ENCODE measurements at places on chromosomes 6 and 20.

- no peak for DNase-seq
These were observed 1.3 kb downstream of the RNF24 start for GRCh38 chr20:4014031-4014474.

DNA sequence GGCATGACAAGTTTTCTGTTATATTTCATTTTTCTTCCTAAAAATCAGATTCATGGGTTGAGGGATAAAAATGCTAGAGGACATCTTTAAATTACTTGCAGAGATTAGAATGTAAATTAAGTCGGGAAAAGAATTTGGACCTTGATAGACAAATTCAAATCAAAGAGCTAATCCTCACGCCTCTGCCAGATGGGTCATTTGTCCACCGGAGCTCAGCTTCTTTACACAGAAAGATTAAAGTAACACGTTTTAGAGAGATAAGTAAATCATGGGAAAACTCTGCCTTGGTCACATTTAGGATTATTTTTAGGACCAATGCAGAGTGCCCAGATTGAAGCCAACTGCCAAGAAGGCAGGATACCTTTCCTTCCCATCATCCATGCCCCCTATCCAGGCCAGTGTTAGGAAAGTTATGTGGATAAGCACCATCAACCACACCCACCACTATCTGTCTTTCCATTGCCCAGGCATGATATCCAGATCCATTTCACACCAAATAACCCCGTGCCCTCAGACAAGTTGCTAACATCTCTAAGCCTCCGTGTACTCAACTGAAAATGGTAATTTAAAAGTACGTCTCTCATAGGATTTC is 397.4 kb upstream of the PLCB4 start:
- no peak for DNase-seq

DNA sequence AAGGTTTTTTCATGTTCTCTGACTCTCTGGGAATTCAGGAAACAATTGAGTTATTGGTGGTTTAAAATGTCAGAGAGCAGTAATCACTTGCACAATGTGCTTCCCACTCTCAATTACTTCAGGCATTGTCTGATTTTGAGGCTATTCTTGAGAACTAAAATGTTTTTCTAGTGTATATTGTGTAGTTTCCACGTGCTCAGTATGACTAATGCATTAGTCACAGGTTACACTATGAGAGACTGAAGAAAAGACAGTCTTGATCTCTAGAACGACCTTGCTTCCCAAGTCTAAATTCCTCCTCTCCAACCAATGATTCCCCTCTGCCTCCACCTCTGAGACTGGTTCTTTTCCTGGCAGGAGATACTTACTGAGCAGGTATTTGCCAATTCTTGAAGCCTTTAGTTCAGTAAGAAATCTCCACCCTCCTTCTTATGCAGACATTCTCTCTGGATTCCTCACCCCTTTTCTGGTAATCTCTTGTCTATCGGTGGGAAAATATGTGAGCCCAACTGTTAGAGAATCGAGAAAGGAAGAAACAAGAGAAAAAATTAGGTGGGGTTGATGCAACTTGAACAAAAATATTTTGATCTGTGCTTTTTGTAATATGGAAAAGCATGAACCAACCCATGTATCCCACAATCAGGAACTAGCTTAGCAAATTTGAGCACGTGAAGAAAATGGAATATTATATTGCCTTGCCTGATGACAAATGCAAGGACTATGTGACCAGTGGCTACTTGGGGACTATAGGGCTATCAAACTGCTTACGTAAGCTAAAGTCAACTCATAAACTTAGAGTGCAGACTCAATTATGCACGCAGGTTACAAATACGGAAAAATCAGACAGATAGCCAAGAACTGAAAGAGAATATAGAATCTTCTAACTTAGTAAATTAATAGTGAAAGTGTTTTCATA is 61.1 kb upstream of the SLC22A16 start:
- no peak for DNase-seq

- no peak for DNase-seq
These were observed 228.8 kb downstream of the BMP7 start for GRCh38 chr20:57037689-57038088.
